Activated CD4-positive, CD25-positive, alpha-beta regulatory T cell (primary cell): ENCODE measurements at places on chromosomes 16 and 17.

DNA sequence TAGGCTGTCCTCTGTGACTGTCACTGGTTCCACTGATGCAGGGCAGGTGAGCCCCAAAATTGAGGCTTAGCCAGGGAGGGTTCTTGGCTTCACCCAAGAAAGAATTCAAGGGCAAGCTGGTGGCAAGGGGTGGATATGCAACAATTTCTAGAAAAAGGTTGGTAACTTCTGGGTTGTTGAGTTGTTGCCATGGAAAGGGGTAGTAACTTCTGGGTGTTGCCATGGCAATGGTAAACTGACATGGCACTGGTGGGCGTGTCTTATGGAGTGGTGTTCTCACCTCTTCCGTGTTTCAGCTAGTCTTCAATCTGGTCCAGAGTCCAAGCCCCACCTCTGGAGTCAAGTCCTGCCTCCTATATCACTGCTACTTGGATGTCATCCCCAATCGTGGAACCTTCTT is 9.5 kb upstream of the GUCY2D start:
- no peak for DNase-seq

GRCh38 chr17:61179380-61179806 is 220.2 kb upstream of the TBX2 start:
- DNase-seq: no peak

DNA sequence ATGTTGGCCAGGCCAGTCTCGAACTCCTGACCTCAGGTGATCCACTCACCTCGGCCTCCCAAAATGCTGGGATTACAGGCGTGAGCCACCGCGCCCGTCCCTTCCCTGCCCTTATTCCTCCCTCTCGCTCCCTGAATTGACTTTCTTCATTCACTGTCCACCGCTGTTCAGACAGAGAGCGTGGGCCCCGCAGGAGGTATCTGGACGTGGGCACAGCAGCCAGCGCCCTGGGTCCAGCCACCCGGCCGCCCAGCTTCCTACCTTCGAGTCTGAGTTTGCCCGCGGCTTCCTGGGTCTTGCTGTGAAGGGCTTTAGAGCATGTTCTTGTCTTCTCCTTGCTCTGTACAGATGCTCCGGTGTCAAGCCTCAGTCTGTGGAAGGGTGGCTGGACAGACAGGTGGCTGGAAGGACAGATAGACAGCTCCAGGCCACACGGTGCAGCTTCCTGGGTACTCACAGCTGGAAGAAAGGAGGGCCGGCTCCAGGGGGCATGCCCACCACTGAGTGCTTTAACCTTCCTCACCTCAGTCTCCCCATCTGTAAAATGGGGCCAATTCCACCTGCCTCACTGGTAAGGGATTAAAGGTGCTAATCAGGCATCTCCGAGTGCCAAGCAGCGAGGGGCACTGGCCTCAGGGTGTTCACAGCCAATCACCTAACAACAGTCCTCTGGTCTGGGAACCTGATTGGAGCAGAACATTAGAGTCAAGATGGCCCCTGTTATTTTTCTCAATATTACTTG is 13.6 kb downstream of the RHBDF2 start:
- no peak for DNase-seq

GRCh38 chr17:67671493-67671892 is 46.2 kb upstream of the NOL11 start:
- no peak for DNase-seq

- DNase-seq: no peak
Measured at GRCh38 chr16:28984091-28984490, 761 bp upstream of the LAT start.

DNA sequence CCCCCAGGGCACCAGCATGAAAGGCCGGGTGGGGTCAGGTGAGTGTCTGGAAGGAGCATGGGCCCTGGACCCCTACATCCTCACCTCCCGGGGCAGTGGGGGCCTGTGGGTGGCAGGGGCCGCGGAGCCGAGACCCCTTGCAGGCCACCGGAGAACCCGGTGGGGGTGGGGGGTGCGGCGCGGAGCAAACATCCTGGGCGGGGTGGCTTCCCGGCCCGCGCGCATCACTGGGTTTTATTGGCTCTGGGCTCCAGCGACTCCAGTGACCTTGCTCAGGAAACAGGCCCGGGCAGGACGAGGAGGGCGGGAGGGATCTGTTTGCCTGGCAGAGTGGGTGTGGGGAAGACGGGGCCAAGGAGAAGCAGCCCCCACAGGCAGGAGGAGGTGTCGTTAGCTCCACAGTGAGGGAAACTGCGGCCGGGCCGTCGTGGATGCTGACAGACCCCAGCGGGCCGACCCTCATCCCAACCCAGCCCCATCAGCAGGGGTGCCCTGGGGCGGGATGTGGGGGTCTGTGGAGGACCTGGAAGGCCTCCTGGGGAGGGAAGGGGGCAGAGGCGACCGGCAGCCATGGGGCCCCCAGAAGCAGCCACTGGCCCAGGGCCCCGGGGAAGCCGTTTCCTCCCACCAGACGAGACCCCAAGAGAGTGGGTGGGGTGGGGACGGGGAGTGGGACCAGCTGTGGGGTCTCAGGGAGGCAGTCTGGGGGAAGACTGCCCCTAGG is 10.6 kb downstream of the SSTR5 start:
- DNase-seq: no peak

DNA sequence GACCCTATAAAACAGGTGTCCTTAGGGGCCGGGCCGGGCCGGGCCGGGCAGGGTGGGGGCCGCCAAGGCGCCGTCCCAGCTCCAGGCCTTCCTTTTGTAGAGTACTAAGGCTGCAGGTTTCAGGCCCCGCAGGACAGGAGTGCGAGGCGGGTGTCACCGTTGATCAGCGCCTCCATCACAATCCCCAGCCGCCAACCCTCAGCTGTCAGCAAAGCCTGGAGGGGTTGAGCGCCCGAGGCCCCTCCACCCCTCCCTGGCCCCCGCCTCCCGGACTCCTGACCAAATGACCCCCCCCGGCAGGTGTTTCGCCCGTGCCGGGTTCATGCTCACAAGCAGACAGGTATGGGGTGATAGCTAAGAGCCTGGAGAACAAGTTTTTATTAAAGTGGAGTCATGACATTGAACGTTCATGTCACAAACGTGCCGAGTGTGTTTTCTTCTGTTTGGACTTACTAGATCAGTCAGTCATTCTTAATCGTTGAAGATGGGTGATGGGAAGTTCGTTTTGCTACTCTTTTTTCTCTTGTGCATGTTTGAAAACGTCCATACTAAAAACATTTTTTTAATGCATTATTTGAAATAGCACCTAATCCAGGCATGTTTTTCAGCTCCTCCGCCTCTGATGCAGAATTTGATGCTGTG is 534 bp downstream of the ARL2BP start:
- no peak for DNase-seq

DNA sequence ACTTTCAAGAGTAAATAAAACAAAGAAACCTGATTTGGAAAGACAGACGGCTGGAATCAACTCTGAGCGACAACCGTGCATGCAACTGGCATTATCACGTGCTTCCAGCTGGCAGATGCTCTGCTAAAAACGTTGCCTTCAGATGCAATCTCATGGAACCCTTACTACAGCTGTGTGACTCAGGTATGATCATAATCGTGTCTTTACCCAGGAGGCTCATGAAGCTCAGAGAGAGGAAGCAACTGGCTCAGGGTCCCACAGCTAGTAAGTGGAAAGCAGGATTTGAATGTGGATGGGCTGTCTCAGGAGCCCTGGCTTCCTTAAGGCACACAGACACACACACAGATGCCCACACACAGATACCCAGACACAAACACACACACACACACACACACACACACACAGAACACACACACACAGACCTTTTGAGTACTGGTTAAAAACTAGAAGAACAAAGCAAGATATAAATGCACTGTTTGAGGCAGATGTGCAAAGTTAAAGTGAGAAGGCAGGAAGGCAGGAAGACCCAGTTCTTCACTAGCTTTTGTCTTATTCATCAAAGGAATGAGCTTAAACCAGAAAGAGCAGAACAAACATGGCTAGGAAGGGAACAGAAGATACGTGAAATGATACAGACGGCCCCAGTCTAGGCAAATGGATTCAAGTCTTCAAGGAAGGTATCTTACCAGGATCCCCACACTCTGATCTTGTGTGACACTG is 275.2 kb downstream of the MAF start:
- DNase-seq: no peak
